ENCODE measurements at places on chromosomes 5 and 9.

GRCh38 chr9:113129884-113130283, 20.9 kb upstream of the SLC31A2 start:
- no peak for DNase-seq

- DNase-seq: peak; percentile 23
Observed at GRCh38 chr5:1778138-1779020, 21.3 kb downstream of the MRPL36 start.

DNA sequence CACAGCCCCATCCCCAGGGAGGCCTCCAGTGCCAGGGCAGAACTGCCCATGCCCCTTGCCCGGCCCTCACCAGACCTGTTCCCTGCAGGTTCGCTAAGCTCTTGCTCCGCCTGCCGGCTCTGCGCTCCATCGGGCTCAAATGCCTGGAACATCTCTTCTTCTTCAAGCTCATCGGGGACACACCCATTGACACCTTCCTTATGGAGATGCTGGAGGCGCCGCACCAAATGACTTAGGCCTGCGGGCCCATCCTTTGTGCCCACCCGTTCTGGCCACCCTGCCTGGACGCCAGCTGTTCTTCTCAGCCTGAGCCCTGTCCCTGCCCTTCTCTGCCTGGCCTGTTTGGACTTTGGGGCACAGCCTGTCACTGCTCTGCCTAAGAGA, 110.1 kb downstream of the RXRA start:
- no peak for DNase-seq

DNA sequence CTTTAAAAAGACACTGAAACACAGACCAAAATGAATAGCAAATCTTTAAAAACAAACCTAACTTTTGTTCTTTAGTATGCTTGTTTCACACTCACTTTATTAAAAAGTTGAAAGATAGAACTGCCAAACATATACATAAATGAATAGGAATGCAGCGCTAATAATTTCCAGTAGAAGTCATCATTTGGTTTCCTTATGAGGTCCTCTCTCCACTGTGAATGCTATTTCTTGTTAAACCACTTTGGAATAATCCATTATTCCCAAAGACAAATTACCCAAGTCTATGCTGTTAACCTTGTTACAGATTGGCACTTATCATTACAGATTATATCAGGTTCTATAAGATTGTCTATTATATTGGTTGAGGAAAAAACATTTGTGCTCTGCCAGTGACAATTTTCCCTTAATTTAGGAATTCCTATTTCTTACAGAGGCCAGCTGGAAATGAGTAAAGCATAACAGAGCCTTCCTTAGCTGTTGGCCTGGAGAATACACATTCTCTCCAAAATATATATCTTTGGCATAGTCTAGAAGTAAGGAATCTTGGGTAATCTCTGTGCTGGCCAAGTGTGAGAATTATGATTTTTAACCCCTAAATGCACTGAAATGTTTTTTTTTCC, 29.3 kb upstream of the MINAR2 start:
- no peak for DNase-seq

DNA sequence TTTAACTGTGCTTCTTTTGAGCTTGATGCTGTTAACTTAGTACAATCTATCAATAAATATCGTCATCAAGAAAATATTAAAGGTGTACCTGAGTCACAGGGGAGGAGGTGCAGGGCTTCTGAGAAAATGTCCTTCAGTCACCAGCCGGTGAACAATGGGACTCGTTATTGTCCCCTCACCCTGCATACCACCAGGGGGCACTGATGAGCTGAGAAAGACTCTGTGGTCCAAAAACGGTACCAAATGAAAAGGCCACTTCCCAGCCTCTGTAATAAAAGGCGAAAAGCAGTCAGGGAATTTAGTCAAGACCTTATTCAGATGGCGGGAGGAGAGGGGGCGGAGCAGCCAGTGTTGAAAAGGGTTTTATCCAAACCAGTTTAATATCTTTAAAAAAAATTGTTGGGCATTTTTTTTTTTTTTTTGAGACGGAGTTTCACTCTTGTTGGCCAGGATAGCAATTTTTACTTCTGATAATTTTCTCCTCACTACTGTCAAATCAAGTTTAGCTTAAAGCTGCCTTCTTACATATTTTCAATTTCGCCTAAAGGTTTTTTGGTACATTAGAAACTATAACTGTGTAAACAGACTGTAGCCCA, 271.9 kb upstream of the ADAMTS16 start:
- peak; percentile 81 for DNase-seq

DNA sequence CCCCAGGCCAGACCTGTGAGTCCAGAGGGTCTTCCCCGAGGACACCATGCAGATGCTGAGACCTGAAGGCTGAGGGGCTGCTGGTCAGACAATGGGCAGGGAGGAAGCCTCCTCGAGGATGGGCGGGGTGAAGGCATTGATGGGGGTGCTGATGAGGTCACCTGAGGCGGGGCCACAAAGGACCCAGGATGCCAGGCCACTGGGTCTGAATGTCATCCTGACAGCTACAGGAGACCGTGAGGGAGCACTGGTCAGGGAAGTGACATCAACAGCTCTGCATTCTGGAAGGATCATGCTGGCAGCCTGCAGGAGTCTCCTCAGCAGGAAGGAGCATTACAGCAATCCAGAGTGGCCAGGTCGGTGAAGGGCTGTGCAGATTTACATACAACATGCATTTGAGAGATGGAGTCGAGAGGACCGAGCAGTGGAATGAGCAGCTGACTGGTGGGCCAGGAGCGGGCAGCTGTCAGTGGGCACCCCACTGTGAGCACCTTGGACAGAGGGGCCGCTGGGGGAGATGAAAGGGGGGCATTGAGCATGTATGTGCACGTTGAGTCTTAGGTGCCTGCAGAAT, 77.7 kb upstream of the ADAMTS2 start:
- DNase-seq: no peak

DNA sequence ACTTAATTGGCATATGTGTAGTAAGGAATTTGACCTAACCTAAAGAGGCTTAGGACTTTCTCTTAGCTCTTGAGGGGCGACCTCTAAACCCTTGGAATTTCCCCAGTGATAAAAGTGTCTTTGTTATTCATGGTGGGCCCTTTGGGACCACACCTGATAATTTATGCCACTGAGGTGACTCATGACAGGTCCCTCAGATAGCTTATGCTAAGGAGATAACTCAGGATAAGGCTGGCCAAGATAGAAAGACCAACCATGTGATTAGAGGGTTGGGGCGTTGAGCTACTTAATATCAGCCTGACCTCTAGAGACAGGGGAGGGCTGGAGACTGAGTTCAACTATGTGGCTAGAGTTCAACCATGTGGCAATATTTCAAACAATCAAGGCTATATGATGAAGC, 218.1 kb downstream of the AP3B1 start:
- DNase-seq: no peak

DNA sequence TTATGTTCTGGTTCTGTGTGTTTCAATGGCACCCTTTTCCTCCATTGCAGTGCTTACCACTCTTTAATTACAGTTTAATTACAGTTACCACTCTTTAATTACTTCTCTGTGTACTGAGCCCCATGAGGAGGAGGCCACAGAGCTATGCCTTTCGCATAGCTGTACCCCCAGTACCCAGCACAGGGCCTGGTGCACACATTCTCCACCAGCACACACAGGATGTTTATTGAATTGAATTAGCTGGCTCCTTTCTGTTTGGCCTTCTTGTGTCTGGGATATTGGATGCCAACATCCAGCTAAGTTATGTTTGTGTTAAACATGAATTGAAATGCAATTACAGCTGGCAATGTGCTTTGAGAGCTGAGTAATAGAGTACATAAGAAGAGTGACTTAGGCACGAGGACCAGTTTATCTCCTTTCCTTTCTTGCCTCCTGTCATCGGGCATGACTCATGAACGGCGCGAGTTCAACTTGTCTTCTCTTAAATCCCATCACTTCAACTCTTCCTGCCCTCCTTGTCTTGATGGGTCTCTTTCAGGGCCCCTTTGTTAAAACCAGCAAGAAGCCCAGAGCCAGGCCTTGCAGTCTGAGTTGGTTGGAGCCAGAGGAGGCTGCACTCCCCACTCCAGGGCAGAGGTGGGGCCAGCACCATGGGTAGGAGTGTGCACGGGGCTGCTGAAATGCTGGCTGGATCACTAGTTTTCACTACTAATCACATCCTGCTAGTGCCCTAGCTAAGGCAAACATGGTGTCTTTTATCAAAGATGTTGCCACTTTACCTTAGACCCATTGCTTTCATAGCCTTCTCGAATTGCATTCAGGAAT, 37.4 kb downstream of the MVB12B start:
- DNase-seq: no peak

GRCh38 chr5:97618721-97619120, 435.7 kb upstream of the RIOK2 start:
- DNase-seq: no peak

- no peak for DNase-seq
Observed at GRCh38 chr9:4596165-4596922, 65.8 kb upstream of the PLPP6 start.

DNA sequence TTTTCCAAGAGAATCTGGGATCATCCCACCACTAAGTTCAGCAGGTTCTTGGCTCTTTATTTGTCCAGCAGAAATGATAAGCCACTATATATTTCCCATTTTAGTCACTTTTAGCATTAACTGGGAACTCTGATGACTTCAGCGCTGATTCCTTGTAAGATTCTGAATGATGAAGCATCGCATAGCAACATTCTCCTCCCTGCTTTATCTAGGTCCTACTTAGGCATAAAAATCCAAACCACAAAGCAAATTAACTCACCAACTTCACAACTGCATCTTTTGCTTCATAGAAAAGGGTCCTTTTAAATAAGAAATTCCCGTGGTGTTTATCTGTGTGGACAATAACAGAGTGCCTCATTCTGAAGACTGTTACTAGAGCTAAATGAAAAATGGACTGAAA, 203.9 kb downstream of the SAXO1 start:
- no peak for DNase-seq

DNA sequence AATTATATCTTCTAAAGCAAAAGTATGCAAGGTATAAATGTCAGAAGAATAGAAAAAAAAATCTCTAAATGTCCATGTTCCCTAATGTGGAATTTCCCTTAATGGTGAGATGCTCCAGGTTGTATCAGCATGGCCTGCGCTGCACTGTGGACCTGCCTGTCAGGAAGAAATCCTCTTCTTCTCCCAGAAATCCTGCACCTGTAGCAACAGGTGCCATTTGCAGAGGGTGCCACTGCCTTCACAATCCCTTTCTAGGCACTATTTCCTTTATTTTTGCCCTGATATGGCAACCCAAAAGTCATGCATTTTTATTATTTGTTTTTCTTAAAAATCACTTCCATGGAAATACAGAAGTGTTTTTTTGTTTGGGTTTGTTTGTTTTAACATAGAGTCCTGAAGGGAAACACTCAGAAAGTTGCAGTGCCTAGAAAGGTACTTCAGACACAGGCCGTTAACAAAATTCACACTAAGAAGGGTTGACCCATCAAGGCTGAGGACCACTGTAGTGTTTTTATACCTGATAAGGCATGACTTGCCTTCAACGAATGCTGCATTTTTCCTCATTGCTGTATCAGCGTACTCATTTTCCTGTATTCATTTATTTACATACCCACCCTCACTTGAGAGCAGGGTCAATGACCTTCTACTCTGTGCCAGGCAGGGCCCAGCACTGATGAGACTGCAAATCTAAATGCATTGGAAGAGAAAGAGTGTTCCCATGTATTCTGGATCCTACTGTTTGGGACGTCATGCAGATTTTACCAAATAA, 177.8 kb downstream of the SNX18 start:
- no peak for DNase-seq

- DNase-seq: no peak
Observed at GRCh38 chr5:1393571-1394501, 48.9 kb upstream of the CLPTM1L start.

GRCh38 chr9:73558471-73558870, 406.8 kb downstream of the ANXA1 start:
- no peak for DNase-seq

DNA sequence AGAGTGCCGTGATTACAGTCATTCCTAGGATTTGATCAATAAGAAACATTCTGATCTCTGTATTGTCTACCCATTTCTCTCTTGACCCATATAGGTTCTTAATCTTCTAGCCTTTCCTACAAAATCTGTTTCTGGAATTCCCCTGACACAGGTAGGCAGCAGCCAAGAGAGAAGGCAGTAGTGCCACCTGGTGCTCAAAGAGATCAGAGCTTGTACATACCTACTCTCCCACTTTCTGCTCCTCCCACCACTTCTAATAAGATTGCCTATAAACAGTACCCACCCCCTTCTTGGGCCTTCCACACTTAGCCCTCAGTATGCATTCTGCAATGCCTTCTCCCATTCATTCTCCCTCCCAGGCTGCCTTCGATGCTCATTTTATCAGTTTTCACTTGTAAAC, 117.4 kb upstream of the RORB start:
- no peak for DNase-seq

- no peak for DNase-seq
Observed at GRCh38 chr5:175253597-175253996, 190.4 kb downstream of the DRD1 start.

DNA sequence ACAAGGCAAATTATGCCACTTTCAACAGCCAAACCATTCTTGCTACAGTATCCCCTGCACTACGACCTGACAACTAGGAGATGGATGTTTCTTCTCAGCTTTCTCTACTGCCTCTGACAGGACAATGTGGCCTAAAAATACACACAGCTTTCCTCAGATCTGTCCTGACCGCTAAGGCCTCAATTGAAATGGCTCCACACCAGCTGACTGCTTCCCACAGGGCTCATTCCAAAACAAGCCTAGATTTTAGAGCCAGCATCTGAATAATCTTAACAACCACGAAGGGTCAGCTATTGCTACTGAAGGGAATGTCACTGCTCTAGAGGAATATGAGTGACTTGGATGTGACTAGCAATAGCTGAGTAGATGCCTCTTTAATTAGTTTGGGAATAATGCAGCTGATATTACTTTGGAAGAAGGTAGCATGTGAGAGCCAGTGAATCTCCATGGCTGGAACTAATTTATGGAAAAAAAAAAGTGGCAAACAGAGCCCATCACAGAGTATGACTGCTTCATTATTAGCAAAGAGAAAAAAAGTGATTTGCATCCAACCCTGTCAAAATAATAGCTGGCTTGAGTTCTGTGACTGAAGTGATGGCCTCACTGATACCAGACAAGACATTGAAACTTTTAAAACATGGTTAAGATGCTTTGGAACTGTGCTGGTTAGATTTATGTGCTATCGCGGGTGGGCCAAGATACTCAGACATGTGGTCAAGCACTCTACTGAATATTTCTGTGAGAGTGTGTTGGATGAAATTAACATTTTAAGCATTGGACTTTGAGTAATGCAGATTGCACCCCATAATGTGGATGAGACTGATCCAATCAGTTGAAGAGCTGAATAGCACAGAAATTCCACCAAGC, 450.2 kb downstream of the NR2F1-AS1 start:
- no peak for DNase-seq

DNA sequence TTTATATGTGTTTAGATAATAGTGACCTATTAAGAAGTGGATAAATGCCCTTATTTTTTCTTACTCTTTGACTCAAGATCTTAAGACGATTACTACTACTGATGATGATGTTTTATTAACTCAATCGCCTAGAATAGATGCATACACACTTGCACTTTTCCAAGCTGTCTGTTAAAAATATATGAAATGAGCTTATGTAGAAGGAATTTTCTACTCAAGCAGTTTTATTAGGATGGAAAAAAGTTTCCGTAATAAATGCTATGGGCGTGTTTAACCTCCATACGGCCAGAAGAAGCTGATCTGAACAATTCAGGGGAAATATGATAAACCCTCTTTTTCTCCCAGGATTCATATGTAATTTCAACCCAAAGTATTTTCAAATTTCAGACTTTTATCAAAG, 455.7 kb upstream of the MPDZ start:
- DNase-seq: no peak

Data from sciatic nerve (tissue), 2 donors.